Skeletal muscle cell (primary cell): ENCODE measurements at places on chromosomes 12 and 14.

- no peak for DNase-seq
Observed at GRCh38 chr12:111122458-111122878, 202.1 kb upstream of the MYL2 start.

DNA sequence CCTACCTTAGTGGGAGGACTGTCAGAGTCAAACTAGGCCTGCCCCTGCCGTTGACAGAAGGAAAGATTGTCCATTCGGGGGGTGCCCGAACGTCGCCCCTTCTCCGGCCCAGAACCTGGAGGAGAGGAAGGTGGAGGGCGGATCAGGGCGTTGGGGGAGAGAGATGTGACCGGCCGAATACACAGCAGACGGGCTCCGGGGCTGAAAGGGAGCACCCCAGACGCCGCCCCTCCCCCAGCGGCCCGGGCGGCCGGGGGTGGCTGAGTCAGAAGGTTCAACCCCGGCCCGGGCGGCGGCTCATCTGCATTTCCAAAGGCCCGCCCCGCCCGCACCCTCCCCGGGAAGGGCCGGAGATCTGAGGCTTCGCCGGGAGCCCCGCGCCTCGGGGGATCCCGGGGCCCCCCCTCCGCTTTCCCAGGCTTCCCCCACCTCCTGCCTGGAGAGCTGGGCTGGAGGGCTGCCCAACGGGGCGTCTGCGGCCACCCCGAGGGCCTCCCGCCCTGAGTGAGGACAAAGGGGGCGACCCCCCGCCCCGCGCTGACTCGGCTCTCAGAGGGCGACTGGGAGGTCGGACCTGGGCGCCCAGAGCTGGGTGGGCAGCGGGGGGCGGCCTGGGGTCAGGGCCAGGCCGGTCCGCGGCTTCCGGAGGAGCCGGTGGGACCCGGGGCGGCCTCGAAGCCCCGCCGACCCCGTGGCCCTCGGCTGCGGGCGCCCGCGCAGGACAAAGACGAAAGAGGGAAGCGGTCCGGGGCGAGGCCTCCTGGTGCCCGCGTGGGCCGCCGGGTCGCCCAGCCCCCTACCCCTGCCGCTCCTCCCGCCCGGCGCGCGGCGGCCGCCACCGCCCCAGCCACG lies 3.7 kb upstream of the SETD1B start:
- peak; percentile 70 for DNase-seq

- DNase-seq = no peak
Observed at GRCh38 chr14:96673706-96674105, 123.5 kb upstream of the VRK1 start.

GRCh38 chr14:24978862-24979724 lies 70.9 kb downstream of the STXBP6 start:
- DNase-seq = no peak

- DNase-seq = no peak
Observed at GRCh38 chr12:25420116-25420515, 133.0 kb downstream of the LMNTD1 start.

GRCh38 chr14:93691042-93691780 lies 97.1 kb downstream of the PRIMA1 start:
- no peak for DNase-seq

DNA sequence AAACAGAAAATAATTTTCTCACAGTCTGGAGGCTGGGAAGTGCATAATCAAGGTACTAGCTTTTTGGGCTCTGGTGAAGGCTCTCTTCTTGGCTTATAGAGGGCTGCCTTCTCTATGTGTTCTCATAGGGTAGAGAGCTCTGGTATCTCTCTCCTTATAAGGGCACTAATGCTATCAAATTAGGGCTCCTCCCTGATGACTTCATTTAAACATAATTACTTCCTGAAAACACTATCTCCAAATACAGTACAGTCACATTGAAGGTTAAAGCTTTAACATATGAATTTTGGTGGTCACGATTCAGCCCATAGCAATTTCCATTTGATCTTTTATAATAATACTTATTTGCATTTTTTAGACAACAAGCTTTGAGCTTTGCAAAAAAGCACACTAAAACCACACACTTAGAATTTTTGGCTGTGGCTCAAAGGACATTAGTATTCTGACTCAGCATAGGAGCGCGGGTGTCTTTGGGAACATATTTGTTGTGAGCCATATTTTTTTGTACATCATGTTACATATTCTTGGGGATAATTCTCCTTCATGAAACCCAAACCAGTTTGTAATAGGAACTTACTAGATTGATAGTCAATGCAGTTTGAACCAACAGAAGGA lies 808.1 kb upstream of the FBXO33 start:
- no peak for DNase-seq

DNA sequence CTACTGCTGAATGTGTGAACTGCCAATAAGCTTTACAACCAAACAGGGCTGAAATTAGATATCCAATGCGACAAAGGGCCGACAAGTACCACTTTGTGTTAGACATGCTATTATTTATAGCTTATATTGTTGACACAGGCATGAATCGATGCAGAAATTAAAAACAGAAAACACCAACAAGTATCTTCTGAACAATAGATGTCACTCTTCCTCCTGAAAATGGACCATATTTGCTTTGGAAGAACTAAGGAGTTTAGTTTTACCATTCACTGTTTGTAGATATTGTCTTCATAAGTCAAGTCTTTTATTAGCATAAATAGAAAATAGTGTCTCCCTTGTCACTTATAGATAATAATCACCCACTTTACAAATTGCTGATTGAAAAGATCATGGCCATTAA lies 86.5 kb downstream of the LRIG3 start:
- DNase-seq = no peak

DNA sequence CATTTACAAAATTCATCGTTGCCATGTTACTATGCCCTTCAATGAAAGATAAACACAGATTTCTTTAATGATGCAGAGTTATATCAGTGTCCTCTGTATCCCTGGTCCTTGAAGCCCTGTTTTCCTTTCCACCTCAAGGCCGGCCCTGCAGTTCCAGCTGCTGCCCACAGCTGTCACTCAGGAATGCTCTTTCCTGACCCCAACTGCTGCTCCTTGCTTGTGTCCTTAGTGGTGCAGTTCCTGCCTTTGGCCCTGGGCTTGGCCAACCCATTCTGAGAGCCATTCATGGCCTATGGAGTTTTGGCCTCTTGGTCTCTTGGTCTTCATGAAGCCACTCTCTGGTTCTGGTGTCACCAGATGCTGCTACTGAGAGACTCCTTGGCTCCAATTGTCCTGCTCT lies 93.1 kb downstream of the GAS2L3 start:
- no peak for DNase-seq

DNA sequence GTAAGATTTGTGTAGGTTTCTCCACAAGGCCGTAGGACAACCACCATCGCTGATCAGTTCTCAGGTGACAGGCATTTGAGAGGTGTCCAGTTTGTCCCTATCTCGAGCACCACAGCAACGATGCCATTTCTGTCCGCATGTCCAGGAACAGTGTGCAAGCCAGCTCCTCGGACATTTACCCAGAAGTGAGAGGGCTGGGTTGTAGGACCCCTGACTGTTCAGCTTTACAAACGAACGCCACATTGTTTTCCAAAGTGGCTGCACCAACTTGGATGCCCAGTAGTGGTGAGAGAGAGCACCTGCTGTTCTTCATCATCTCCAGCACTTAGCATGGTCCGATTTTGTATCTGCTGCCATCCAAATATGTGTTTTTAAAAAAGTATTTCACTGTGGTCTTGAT lies 38.6 kb downstream of the CYP46A1 start:
- DNase-seq = no peak

- no peak for DNase-seq
Observed at GRCh38 chr14:50059763-50060616, 56.4 kb downstream of the VCPKMT start.

DNA sequence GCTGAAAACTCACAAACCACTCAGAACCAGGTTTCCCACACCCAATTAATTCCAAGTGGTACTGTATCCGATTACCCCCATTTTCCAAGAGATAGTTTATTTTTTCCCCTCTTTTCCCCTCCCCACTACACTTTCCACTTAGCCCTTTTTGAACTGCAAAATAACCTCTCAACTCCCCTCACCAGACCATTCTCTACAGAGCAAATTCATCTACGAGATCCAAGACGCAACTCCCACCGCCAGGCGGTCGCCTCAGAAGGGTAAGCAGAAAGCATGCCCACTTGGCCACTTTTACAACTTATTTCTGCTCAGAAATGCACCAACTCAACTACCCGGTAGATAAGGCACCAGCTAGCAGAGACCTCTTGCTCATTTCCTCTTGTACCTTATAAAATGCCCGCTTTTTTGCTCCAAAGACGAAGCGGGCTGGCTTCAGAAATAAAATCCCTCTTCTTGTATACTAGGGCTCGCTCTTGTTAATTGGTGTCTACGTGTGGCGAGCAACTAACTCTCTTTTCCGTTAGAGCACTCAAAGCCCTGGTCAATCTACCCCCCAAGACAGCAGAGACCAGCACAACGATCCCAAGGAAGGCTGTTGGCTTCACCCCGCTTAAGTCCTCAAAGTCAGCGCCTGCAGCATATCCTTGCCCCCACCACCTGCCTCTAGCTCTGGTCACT lies 910 bp upstream of the SRP54 start:
- peak; percentile 11 for DNase-seq

DNA sequence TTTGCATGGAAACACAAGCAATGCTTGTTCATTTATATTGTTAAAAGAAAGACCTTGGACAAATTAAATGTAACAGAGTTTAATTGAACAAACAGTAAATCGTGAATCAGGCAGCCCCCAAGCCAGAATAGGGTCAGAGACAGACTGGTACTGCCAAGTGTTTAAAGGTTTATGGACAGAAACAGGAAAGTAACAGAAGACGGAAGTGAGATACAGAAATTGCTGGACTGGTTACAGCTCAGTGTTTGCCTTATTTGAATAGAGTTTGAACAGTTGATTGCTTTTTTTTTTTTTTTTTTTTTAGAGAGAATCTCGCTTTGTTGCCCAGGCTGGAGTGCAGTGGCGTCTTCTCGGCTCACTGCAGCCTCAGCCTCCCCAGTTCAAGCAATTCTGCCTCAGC lies 50.3 kb downstream of the DAO start:
- no peak for DNase-seq

GRCh38 chr14:99744873-99745224 lies 48.4 kb upstream of the EML1 start:
- no peak for DNase-seq

DNA sequence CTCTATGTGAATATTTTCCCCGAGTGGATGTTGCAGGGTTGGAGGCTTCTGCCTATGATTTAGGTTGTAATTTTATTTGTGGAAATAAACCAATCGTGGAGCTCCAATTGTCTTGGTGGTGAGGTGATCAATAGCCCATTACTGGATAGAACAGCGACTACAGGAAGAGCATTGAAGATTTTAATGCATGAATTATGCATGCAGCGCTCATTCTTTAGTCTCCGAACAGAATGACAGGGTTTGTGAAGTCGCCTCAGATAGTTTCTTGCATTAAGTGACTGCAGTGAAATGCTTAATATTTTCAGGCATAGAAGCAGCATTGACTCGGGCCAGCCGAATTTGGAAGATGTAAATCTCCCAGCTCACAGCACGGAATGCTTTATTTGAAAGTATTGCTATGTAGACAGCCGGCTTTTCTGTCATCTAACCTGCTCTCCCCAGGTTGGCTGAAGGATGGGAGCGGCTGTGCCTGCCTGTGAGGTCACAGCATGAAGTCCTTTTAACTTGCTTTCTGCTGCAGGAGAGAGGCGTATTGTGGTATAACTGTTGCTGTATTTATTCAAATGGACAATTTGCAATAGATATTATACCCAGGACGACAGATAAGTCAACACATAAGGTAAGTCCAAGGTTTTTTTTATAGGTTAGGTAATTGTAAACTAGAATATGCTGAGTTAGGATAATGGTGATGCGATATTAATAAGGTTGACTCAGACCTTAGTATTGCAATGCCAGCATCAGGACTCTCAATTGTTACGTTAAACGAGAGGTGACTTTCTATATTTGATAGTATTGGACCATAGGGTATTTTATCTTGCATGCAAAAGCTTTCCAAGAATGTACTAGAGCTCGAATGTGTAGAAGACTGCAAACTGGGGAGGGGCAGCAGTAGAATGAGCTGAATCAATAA lies 135.7 kb downstream of the CNTN1 start:
- no peak for DNase-seq

- no peak for DNase-seq
Observed at GRCh38 chr12:94062796-94063635, 85.4 kb upstream of the PLXNC1 start.

- DNase-seq = no peak
Observed at GRCh38 chr12:105384916-105385535, 54.5 kb downstream of the C12orf75 start.
